ENCODE measurements at places on chromosomes 6 and 20.

DNA sequence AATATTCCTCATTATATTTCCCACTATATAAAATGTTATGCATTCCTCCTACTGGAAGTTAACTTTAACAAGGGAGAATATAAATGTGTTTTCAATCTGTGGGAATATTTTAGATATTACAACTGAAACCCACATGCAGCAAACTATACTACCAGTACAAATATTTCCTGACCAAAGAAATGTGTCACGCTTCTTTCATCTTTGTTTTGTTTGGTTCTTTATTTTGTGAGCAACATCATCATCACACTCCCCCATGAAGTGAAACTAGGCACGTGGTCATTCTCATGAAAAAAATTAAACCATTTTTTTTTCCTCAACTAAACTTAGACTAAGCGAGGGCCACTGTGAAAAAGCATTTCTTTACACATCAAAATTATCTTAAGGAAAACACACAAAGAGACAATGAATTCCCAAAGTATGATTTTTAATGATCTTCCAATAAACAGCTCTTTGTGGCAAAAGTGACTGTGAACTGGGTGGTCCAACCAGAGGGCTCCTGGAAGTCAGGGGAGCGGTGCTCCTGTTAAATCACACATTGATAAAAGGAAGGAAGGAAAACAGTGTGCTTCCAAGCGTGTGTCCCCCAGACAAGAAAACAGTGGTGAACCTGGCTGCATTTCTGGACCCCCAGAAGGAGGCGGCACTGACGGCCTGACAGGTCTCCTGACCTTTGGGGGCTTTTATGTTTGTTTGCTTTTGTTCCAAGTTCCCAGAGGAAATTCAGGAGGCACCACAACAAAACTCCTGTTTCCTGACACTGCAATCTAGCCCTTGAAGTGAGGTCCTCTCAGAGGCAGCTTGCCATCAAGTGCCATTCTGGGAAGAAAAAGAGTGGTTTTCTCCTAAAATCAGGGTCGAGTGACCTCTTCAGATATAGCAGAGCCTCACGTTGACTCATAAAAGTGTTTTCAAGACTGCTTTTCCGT, 166.8 kb upstream of the FOXQ1 start:
- peak; percentile 89 for DNase-seq

- DNase-seq = no peak
These were observed 33.9 kb upstream of the TPBG start for GRCh38 chr6:82329766-82330165.

DNA sequence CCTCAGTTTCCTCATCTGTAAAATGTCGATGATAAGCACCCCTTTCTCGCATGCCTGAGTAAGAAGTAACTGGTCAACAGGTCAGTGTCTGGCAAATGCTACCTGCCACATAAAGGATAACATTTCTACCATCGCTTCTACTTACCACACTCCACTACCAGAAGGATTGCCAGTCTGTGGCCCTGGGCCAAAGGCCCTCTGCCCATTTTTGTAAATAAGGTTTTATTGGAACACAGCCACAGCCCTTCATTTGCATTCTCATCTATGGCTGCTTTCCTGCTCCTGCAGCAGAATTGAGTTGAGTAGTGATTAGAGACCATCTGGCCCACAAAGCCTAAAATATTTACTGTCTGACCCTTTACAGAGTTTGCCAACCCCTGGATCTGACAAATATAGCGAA, 121.8 kb downstream of the TOX2 start:
- no peak for DNase-seq

DNA sequence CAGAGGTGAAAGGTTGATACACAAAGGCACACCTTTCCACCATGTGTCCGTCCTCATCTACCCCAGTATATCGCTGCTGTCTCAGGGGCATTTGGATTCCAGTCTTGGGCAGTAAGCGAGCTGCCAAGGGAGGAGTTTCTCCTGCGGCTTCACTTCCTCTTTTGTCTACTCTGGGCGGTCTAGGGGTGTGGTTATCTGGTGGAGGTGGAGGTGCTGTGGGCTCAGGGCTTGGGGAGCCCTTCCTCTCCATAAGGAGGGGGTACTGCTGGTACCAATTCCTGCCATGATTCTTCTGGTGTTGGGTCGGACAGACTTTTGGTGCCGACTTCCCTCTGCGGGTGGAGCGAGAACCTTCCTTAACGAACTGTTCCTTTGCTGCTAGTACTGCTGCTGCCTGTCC, 31.9 kb upstream of the FABP7 start:
- DNase-seq = no peak

- DNase-seq = peak; percentile 70
These were observed 36.3 kb upstream of the CMTR1 start for GRCh38 chr6:37396571-37397180.

GRCh38 chr6:35432291-35432690, 19.8 kb upstream of the FANCE start:
- DNase-seq = no peak

DNA sequence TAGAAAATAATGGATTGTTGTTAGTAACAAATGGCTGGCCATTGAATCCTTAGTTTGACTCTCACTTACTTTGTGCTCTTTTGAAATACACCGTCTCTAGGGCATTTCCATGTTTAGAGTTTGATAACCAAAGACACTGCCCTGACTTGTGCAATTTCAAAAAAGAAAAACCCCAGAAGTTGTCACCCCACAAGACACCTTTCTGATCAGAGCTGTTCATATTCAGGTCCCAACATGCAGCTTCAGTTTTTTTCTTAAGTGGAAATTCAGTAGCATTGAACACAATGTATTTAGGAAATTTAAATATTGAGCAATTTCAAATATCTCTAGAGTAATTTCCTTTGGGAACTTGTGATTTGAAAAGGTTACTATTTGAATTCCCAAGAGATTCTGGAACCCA, 19.4 kb downstream of the CRYBG1 start:
- no peak for DNase-seq

DNA sequence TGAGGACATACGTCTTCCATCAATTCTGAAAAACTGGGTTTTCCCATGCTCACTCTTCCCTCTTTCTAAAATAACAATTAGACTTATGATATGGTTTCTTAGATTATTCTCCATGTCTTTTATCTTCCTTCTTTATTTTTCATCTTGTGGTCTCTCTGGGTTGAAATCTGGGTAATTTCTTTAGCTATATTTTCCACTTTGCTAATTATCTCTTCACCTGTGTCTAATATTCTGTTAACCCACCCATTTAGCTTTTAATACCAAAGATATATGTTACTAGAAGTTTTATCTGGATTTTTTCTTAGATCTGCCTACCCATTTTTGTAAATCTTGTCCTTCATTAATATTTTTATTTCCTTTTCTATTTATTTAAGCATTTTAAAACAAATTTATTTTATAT, 121.8 kb downstream of the TENT5A start:
- no peak for DNase-seq

GRCh38 chr6:146183831-146184230, 155.0 kb downstream of the GRM1 start:
- no peak for DNase-seq

DNA sequence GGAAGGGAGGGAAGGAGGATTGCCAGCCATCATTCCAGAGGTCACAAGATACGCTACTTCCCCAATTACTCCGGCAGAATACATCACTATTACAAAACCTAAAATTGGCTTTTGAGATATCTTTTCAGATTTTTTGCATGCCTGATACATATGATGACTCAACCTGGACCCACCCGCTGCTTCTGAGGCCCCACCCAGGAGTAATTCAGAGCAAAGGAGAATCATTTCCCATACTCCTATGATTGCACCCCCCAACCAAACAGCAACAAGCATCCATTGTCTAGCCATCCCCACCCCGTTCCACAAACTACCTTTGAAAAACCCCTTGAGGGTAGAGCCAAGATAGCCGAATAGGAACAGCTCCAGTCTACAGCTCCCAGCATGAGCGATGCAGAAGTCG, 163.5 kb upstream of the GJE1 start:
- peak; percentile 7 for DNase-seq

DNA sequence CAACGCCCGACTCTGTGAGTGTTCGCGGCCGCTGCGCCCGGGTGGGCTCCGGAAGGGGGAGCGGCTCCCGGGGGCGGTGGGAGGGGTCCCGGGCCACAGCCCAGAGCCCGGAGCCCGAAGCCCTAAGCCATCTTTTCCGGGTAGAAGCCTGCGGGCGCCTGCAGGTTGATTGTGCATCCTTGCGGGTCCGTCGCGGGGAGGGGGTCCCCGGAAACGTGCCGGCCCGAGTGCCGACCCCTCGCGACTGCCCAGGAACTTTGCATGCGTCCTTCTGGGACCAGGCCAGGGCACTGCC, 413 bp downstream of the PTPRA start:
- DNase-seq = peak; percentile 43

GRCh38 chr6:110471726-110472365, 4.6 kb downstream of the SLC22A16 start:
- DNase-seq = no peak

DNA sequence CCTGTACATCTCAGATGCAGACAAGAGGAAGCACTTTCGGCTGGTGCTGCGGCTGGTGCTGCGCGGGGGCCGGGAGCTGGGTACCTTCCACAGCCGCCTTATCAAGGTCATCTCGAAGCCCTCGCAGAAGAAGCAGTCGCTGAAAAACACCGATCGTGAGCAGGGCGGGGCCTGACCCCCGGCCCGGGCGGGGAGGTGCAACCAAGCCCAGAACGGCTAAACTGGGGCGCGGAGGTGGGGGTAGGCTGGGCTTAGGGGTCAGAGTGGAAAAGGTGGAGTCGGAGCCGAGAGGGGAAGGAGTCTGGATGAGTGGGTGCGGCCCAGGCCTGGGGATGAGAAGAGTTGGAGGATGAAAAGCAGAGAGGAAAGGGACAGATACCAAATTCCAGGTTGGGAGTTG, 4.1 kb upstream of the MATN4 start:
- DNase-seq = no peak

GRCh38 chr6:125293587-125293986, 8.2 kb downstream of the HDDC2 start:
- DNase-seq = no peak

- peak; percentile 1 for DNase-seq
These were observed 940.5 kb upstream of the MANEA start for GRCh38 chr6:94636780-94637385.

DNA sequence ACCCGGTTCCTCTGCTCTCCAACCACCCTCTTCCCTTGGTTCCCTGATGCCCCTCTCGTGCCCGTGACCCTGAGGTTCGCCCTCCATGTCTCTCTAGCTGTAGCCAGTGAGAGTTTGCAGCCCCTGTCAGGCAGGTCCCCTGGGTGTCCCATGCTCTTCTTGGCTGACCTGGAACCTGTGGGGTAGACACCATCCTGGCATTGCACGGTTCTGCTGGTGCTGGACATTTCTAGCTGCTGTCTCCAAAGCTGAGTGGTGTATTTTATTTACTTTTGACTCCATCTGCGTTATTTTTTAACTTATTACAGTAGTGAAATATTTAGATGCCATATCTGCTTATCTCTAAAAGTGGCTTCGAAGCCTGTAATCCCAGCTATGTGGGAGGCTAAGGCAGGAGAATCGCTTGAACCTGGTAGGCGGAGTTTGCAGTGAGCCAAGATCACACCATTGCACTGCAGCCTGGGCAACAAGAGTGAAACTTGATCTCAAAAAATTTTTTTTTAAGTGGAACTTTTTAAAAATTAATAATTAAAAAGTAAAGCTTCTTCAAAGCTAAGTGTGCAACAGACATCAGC, 12.5 kb downstream of the ENTPD6 start:
- no peak for DNase-seq

DNA sequence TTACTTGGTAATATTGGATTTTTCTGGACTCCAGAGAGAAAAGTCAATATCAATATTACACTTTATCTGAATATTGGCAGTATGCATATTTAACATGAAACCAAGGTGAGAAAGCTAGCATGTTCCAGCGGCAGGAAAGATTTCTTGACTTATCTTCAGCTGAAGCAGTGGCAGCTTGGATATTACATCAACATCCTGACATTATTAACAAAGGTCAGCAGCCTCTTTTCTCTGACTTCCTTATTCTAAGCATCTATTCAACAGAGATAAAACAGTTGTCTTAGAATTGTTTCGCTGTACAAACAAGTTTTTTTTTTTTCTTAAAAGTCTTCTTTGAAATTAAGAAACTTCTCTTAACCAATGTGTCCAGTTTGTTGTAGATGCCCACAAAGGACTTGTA, 11.8 kb downstream of the DCBLD1 start:
- DNase-seq = no peak

DNA sequence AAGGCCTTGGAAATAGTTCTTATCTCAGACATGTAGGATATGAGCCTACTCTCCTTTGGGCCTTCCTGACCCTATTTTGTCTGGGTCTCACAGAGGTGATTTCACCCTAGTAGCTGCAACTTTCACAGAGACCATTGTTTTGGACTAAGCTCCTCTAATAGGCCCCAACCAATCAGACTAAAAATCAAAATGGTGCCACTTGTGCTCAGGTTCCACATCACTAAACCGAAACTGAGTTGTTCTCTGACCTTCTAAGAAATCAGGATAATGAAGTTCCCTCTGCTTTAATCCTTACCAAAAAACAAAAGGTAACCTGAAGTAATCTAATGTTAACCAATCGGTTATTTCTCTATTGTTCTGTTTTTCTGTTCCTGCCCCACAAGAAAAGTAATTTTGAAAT, 143.6 kb downstream of the CD24 start:
- no peak for DNase-seq

GRCh38 chr6:129186988-129187387, 304.1 kb downstream of the LAMA2 start:
- DNase-seq = peak; percentile 89

DNA sequence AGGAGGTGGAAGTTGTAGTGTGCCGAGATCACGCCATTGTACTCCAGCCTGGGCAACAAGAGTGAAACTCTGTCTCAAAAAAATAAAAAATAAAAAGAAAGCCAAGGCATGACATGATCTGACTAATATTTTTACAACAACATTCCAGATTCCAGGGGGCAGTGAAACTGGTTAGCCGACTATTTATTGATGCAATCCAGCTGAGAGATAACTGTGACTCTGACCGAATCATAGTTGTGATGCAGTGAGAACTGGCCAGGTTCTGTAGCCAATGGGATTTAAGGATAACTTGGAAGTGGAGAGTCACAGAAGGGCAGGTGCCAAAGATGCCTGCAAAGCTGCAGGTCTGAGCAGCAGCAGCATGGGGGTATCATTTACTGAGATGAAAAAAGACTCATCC, 82.9 kb upstream of the TSHZ2 start:
- DNase-seq = peak; percentile 83

DNA sequence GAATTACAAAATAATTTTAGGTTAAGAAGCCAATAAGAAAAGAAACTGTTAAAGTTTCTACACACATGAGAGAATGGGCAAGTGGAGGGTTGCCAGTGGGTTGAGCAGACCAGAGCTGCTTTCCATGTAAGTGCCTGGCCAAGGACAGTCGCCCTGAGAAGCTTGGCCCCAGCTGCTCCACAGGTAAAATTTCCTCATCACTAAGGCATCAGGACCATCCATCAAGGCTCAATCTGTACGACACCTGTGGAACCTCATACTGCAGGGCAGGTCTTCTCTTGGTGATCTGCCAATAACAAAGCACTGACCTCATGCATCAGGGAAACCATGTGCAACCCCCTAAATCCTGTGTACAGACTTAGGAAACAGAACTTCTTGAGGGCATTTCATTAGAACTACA, 115.4 kb downstream of the INSM1 start:
- DNase-seq = no peak

Data from fibroblast of skin of right quadriceps (primary cell).